ENCODE measurements at places on chromosomes 7 and 10. TPM values are rescaled to one million over a fixed set of nuclear protein-coding genes. Genes with fewer than 3 reads are reported as not detected.

DNA sequence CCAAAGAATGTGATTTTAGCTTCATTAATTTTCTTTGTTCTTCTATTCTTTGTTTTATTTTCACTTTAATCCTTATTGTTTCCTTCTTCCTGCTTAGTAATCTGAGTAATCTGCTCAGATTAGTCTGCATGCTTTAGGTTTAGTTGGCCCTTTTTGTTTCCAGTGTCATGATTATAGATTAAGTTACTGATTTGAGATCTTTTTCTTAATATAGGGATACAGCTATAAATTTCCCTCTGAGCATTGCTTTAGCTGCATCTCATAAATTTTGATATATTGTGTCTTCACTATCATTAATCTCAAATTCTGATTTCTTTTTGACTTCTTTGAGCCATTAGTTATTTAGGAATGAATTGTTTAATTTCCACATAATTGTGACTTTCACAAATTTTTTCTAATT, 6.2 kb downstream of the NET1 start:
- no peak for DNase-seq

DNA sequence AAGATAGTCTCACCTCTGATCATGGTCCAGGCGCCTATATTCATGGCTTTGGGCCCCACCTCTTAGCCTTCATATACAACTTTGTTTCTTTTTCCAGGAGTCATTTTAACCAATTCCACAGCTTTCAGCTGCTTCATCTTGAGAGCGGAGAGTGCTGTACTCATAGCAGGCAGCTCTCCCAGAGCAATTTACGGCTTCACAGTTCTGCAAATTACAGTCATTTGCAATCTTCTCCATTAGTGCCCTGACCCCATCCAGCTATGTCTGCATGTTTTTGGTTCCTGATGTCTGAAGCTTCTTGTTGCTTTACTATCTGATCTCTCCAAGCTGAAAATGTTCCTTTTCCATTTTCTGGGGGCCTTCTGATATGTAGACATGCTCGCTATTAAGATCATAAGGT, 18.0 kb upstream of the MEST start:
- no peak for DNase-seq

- DNase-seq = no peak
These were observed 83.4 kb upstream of the NMT2 start for GRCh38 chr10:15251791-15252380.

DNA sequence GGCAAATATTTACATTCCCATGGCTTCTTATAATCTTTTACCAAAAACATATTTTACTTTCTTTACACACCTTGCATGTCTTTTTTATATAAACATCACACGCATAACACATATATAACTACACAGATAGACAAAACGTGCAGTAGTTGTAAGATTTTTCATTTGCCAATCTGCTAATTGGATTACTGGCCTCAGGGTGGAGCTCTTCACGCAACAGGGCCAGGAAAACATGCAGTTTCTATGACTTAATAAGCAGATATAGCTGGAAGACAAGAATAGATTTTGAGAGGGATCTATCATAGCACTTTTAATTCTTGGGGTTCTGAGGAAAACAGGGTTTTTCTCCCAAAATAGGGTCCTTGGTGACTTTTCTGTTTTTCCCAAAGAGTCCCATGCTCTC, 12.7 kb downstream of the ACADSB start:
- DNase-seq = no peak

GRCh38 chr10:62457196-62457595, 83.0 kb downstream of the ZNF365 start:
- DNase-seq = no peak

DNA sequence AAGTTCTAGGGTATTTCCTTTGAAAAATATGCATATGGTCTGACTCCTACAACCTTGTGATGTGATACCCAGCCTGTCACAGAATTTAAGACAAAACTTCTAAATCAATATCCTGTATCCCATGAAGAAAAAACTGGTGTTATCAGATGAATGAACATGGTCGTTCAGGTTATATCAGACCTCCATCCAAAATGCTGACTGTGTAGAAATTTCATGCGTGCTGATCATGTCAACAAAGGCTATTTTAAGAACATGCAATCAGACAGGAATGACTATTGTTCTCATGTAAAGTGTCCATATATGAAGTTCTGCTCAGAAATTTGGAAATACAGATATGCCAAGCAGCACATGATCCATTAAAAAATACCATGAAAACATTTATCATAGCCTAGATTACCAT, 62.3 kb downstream of the NEBL start:
- DNase-seq = no peak

DNA sequence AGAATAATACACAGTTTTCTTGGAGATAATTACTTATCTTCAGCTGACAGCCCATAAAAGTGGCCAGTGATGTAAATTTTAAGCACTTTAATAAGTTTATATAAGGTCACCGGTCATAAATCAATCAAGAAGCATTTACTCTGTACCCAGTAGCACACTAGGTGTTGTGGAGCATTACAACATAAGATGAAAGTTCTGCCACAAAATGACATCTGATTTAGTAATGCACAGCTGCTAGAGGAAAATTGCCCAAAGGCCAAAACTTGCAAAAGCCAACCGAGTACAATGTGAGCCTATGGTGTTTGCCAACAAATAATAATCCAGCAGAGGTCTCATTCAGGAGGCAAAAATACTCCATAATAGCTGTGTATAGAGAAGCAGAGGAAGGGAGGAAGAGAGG, 63.6 kb downstream of the GPR37 start:
- no peak for DNase-seq

- DNase-seq = no peak
These were observed 123.6 kb downstream of the VTI1A start for GRCh38 chr10:112570585-112570984.

GRCh38 chr7:94481279-94481678, 28.3 kb upstream of the CASD1 start:
- no peak for DNase-seq

GRCh38 chr7:92749327-92749755, 87.0 kb downstream of the CDK6 start:
- DNase-seq = no peak

DNA sequence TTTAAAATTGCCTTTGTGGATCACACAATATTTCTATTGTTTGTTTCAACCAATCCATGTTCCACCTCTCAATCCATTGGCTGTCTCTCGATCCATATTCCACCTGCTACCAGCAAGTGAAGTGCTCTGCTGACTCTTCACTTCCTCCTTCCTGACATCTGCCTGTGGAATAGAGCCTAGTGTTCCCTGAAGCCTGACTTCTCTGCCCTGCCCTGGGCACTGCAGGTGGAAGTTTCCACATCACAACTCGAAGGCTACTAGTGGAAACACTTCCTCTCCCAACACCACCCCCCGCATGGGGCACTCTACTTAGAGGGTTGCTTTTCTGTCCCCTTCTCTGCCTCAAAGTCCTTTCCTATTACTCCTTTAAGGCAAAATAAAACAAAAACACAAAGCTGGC, 563.8 kb upstream of the IGFBP3 start:
- no peak for DNase-seq

DNA sequence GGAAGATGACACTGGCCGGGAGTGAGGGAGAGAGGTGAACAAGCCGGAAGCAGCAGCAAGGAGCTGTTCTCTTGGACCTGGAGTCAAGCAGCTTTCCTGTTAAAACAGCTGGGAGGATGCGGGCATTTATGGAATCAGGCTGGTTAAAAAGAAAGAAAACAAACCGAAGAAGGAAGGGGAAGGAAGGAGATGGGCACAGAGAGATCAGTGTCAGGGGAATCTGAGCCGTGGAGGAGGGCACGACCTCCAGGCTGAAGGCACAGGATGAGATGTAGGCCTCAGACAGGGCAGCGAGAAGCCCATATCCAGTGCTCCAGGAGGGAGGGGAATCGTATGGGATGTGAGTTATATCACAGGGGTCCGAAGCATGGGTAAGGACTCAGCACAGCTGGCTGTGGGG, 105.9 kb upstream of the RHEB start:
- no peak for DNase-seq

GRCh38 chr7:35498416-35498815, 196.5 kb downstream of the HERPUD2 start:
- no peak for DNase-seq

- no peak for DNase-seq
These were observed 115.2 kb upstream of the RAB18 start for GRCh38 chr10:27388761-27389399.

- DNase-seq = peak; percentile 33
These were observed 35.2 kb downstream of the SGCE start for GRCh38 chr7:94620703-94621118.

- no peak for DNase-seq
These were observed 252.9 kb upstream of the ZMIZ1 start for GRCh38 chr10:78815702-78816334.

GRCh38 chr10:82815680-82816079, 940.7 kb downstream of the NRG3 start:
- no peak for DNase-seq

GRCh38 chr10:119654540-119654939, 3.4 kb downstream of the BAG3 start:
- no peak for DNase-seq

GRCh38 chr7:121153995-121154394, 165.5 kb downstream of the CPED1 start:
- DNase-seq = no peak

GRCh38 chr7:133315332-133316040, 62.6 kb downstream of the EXOC4 start:
- no peak for DNase-seq

- DNase-seq = no peak
These were observed 763.6 kb downstream of the PHTF2 start for GRCh38 chr7:78562191-78562590.

DNA sequence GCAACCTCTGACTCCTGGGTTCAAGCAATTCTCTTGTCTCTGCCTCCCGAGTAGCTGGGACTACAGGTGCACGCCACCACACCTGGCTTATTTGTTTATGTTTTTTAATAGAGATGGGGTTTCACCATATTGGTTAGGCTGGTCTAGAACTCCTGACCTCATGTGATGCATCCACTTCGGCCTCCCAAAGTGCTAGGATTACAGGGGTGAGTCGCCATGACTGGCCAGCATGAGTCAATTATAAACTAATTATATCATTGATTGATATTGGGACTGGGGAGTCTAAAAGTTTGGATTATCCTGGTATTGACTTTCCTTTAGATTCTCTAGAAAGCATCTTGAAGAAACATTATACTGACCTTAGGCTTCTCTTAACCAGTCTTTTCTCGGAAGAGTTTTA, 73.9 kb upstream of the CCNY start:
- DNase-seq = no peak

DNA sequence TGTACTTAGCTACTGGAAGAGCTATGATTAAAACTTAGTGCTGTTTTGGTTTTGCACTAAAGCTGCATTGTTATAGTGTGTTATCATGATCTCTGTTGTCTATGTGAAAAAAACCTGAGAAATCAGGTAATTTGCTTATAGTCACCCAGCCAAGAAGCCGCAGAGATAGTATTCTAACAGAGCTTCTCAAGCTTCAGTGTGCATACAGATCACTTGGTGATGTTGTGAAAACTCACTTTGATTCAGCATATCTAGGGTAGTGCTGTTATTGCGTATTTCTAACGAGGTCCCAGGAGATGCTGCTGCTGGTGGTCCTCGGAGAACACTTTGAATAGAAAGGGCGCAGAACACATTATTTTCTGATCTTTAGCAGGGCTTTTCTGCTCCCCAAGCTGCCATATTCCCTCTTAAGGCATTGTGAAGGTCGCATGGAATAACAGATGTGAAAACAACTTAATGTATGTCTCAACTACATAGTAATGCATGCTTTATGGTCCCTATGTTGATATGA, 68.4 kb upstream of the PDCD4 start:
- DNase-seq = no peak

DNA sequence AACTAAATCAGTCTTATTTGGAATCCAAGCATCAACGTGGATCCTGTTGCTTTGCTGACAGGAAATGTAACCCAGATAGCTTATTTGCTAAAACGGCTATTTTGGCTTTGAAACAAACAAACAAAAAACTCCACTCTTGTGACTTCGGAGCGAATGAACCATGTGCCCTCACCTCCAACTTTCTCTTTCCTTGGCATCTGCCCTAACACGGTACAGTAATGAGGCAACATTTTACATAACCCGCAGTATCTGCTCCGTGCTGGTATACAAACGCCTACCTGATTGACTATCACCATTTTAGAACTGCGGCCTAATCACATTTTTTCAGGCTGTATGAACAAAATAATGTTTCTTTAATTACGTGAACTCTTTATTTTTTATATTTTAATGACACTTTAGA, 37.5 kb upstream of the ARID5B start:
- no peak for DNase-seq

DNA sequence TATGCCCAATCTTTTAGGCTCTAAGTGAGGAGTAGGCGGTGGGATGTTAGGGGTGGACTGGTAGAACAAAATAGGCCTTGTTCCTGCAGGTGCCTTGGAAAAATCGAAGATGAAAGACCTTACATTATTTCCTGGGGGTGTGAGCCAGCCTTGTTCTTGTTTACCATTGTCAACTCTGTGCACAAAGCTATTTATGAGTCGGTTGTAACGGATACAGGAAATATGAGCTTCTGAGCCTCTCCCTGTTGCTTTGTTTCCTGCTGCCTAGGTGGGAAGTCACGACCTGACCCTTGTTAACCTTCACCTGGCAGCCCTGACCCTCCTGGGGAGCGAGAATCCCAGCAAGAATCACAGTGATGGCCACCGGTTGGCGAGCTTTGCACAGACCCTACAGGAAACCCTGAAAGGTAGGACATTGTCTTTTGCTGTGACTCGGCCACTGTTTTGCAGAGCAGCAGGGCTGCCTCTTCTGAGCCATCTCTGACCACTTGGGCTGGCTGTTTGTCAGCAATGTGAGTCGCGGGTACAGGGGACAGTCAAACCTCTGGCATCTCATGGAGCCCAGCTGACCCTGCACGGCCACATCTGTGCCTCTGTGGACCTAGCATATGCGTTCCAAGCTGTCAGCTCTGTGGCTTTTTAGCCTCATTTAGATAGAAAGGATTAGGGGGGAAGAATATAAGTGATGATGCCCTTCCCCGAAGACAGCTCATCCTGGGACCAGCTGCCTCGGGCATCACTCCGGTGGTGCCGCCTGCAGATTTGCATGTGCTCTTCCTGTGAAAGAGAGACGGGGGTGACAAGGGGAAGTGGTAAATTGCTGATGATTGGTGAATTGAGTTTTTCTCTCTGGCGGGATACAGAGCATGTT, 102.1 kb upstream of the ANLN start:
- DNase-seq = peak; percentile 54

GRCh38 chr7:1610013-1610677, 40.3 kb upstream of the PSMG3 start:
- DNase-seq = peak; percentile 33

C10orf90 gene
- 0.21 TPM for polyA plus RNA-seq

CRHR2 gene
- polyA plus RNA-seq = not detected

DHX32 gene
- polyA plus RNA-seq = 21.8 TPM

GDF2 gene
- not detected for polyA plus RNA-seq

UPK3B gene
- polyA plus RNA-seq = not detected

ADCY1 gene
- 0.54 TPM for polyA plus RNA-seq

CPXM2 gene
- polyA plus RNA-seq = not detected

NFE2L3 gene
- 50.8 TPM for polyA plus RNA-seq

MYO1G gene
- 0.10 TPM for polyA plus RNA-seq

COL13A1 gene
- polyA plus RNA-seq = 21.0 TPM

FAM221A gene
- polyA plus RNA-seq = 9.7 TPM

SP8 gene
- not detected for polyA plus RNA-seq

ZNF511 gene
- polyA plus RNA-seq = 43.5 TPM

LRIT2 gene
- not detected for polyA plus RNA-seq

Measured in SK-N-SH (cell line).